ENCODE measurements at places on chromosomes 16 and 17.

- no peak for DNase-seq
These were observed 5.9 kb downstream of the FAHD1 start for GRCh38 chr16:1832838-1833454.

GRCh38 chr17:38420518-38420917 lies 7.7 kb upstream of the ARHGAP23 start:
- DNase-seq: no peak

DNA sequence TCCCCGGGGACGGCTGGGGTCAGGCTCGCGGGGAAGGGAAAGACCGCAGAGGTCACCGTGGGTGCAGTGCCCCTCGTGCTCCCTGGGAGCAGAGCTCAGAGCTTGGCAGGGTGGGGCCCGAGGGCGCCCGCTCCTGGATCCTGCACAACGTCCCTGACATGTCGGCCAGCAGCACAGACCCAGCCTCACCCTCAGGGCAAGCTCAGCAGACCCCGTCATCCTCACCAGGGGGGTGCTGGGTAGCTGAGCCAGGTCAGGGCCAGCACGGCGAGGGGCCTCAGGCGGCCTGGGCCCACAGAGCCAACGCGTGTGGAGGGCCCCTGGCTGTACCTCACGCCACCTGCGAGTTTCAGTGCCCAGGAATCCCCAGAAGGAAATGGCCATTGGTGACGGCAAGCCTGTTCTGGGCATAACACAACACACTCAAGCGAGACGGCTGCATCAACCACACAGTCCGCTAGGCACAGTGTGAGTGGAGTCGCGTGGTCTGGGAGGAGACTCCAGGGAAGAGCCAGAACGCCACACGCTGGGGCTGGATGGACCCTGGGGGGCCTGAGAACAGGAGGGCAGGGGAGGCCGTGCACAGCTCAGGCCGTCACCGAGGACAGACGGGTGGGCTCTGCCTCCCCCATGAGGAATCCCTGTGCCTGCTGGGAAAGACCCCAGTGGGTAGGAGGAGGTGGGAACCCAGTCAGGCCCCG lies 60.3 kb downstream of the ZNF778 start:
- DNase-seq: no peak

- no peak for DNase-seq
These were observed 57.8 kb downstream of the LMF1 start for GRCh38 chr16:912684-913613.

- DNase-seq: no peak
These were observed 6.6 kb downstream of the KRT222 start for GRCh38 chr17:40658396-40658795.

GRCh38 chr16:69618307-69618706 lies 52.5 kb downstream of the NFAT5 start:
- DNase-seq: no peak

DNA sequence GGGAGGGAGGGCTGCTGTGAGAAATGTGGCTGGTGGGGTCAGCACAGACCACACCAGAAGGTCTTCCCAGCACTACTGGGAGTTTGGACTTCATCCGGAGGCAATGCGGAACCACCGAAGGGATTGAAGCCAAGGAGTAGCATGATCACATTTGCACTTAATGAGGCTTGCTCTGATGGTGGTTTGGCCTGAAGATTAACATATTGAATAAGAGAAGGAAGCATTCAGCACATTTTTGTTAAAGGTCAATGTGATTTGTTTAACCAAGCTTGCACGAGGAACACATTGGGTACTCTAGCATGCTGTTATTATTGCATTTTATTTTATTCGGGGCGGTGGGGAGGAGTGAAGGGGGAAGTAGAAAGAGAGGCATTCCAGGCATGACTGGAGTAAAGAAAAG lies 378.6 kb downstream of the UTP18 start:
- no peak for DNase-seq
